ENCODE measurements at places on chromosomes 12 and 14.

- DNase-seq: no peak
Measured at GRCh38 chr12:107066691-107067090, 26.7 kb downstream of the CRY1 start.

DNA sequence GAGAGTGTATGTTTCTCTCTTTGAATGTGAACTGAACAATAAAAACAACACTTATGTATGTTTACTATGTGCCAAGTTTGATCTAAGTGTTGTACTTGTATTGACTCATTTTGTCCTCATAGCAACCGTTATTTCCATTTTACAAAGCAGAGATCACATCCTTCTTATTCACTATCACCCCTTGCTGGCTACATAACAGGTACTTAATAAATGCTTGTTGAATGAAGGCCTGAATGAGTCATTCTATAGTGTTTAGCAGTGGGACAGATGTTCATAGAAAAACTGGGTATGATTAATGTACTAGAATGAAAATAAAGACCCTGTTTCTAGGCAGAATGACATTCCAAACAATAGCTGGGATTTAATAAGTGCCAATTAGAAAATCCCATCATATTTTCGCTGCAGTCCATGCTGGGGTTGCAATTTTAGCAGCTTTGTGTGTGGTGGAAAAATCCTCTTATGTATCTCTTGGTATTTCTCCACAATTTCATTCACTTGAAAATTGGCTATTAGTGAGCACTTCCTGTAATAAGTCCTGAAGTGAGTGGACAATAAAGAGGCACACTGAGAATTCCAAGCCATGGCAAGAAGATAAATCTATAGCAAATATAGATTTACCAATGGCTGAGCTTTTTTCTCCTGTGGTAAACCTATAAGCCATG, 86.0 kb downstream of the FAR2 start:
- DNase-seq: no peak

GRCh38 chr14:101791919-101792572, 30.5 kb downstream of the PPP2R5C start:
- DNase-seq: peak; percentile 37

DNA sequence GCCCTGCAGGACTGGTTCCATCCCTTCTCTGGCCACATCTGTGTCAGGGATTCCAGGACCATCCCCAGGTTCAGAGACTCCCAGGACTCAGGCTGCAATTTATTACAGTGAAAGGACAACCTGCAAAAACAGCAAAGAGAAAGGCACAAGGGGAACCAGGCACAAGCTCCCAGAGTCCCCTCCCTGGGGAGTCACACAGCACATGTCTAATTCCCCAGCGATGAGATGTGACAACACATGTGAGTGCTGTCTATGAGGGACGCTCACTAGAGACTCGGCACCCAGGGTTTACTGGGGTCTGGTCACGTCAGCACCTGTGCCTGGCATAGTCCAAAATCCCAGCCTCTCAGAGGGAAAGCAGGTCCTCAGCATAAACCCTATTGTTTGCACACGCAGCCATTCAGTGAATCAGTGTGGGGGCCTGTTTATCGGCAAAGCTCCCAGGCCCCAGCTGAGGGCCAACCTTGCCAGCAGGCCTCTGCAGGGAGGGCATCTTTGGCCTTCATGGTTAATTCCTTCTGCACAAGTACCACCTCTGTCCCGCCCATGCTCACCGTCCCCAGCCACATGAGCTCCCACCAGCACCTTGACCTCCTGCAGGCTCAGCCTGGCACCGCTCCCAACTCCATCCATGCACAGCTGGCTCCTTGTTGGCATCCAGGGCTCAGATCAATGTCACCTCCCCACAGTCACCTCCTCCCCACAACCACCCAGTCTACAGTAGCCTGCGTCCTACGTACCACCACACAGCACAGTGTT, 198.9 kb upstream of the SFSWAP start:
- no peak for DNase-seq

DNA sequence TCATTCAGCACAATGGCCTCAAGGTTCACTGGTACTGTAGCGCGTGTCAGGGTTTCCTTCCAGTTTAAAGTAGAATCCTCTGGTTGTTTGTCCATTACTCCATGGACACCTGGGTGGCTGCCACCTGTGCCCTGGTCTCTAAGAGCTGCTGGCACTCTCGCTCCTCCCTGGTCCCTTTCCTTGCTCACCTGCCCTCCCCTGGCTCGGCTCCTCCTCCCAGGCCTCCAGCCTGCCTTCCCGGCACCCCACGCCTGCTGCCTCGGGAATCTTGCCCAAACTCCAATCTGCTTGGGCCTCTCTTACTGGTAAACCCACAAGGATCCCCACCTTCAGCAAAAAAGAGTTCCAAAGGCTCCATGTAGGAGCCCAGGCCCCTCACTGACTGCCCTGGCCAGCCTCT, 154.4 kb upstream of the DIO3 start:
- no peak for DNase-seq

DNA sequence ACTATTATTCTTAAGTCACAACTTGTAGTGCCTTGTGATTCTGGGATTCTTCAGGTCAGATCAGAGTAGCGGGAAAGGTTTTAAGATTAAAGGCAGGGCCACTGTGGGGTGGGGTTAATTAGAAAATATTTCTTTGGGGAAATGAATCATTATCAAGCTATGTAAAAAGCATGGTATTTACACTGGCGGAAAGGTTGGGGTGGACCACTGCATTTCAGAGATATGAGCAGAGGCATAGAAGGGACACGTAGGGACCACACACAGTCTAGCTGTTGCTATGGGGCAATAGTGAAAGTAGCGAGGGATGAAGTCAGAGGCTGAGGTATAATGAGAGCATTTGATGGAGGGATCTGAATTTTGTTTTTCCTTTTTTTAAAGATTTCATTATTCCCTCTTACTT, 31.7 kb upstream of the KCNH3 start:
- no peak for DNase-seq

DNA sequence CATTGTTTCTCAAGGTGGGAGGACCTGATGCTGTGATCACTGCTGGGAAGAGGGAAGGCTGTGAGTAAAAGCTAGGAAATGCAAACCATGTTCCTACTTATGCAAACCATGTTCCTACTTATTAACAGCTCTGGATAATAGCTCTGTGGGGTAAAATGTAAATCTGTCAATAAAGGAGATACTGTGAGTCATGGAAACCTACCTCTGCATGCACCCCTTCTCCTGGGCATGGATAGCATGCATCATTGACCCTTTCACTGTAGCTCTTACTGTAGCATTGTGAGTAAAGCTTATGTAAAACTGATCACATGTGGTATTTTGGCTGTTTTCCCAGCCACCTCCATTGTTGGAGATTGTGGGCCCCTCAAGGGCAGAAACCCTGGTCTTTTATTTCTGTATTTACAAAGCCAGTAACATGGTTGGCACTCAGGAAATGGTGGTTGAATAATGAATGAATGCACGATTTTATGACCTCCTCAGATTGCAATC, 253.7 kb downstream of the GRIN2B start:
- no peak for DNase-seq

GRCh38 chr14:62614122-62614521, 431.1 kb downstream of the KCNH5 start:
- no peak for DNase-seq

DNA sequence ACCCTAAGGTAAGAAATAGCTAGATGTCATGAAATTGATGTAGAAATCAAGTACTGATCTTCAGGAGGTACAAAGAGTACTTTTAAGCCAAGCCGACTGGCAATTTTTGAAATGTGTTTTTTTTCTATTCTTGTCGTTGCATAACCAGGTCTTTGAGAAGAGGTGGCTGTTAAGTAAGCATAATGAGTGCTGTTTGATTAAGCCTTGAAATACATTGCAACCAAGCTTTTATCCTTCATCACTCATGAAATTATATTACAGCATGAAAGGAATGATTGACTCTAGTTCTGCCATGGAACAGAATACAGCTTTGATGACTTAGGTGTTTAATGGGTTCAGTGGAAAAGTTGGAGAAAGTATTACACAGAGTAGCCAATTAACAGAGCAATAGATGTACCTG, 1720.2 kb upstream of the SEL1L start:
- no peak for DNase-seq

GRCh38 chr14:76237349-76237990, 85.7 kb downstream of the GPATCH2L start:
- no peak for DNase-seq

GRCh38 chr12:59570145-59570544, 25.7 kb upstream of the SLC16A7 start:
- DNase-seq: no peak

DNA sequence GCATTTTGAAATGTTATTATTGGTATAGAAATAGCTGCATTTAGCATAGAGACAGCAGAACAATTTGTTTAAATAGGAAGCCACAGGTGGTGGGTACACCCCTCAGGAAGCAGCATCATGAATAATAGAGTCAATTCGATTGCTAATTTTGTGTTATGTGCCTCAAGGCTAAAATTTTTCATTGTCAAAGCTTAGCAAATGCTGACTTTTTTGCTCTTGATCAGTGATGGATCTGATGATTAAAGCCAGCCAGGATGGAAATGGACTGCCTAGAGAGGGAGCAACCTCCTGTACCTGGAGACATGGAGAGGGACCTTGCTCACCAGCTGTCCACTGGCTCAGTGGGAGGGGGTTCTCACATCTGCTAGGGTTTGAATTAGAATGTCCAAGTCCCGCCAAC, 4.5 kb upstream of the KRT8 start:
- DNase-seq: no peak

DNA sequence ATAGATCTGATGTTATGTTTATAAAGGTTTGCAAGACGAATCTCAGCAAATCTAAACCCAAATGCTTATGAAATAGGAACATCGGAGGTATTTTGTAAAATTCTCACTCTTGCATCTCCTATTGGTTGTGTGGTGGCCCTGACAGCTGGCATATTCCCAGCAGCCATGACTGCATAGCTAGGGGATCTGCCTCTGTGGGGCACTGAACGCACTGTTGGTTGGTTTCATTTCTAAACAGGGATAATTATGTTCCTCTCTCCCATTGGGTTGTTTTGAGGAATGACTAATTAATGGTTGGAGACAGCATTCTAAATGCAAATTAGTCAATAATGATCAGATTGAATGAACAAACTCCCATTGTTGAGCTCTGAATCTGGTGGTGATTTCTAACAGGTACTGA, 2.7 kb upstream of the BEST3 start:
- DNase-seq: no peak

DNA sequence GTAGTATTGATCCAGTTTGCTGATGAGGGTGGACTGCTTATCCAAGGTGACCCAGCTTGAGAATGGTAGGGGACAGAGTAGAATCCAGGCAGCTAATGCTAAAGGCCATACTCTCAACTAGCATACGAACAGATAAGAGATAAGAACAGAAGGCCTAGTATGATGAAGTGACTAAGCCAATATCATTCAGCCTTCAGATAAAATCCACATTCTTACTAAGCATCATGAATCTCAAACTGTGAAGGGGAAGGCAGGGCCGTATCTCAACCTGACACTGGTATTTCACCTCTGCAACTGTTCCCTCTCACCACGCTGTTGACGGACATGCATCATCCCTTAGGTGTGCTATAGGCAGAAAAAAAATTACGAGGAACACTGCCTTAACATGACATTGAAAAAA, 8.1 kb upstream of the CKAP4 start:
- no peak for DNase-seq

DNA sequence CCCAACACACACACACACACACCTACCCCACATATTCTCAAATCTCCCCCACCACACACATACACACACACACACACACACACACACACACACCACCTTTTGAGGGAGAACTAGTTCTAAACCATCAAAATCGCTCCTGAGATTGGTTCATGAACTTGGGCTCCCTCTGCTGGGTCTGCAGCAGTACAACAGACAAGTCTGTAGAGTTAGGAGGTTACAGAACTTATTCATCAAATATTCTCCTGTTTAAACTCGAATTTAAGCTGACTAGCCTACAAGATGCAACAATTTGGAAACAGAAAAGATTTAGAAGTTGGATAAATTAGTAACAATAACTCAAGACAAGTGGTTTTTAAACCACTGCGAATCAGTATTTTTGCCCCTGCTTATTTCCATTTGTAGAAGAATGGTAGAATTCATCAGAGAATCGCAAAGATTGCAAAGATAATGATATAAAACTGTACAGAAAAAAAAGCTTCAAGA, 136.4 kb upstream of the USP15 start:
- peak; percentile 66 for DNase-seq

- no peak for DNase-seq
Measured at GRCh38 chr14:25118671-25119070, 68.7 kb upstream of the STXBP6 start.

DNA sequence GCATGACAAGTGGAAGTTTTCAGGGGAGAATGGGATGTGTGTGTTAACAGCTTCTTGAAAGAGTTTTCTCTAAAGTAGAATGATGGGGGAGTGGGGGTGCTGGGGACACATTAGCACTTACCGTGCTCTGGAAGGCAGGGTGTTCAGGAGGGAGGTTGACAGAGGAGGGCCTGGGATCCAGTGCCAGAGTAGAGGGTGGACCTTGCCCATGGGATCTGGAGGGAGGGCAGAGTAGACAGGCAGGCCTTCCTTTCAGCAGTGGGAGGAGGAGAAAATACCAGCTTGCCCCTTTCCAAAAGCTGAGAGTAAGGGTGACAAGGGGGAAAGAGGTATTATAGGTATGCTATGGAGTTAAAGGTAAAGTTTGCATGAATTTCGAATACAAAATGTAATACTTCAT, 40.1 kb downstream of the TRAF3 start:
- DNase-seq: no peak

- DNase-seq: no peak
Measured at GRCh38 chr12:130862161-130862560, 9.7 kb upstream of the RAN start.

DNA sequence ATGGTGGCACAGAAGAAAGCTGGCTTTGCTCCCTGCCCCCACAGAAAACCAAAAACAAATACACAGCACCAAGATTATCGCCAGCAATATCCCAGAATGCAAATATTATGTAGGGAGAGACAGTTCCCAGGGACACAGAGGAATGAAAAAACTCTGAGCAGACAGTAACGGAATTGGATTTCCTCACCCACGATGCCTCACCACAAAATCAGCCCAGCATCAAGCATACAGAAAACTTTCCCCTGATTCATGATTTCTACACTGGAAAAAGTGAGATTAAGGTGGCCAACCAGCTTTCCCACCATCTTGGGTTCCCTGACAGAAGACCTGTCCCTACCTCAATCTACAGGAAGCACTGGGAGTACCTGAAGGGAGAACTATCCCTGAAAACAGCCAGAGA, 36.6 kb downstream of the PARP11 start:
- DNase-seq: no peak

DNA sequence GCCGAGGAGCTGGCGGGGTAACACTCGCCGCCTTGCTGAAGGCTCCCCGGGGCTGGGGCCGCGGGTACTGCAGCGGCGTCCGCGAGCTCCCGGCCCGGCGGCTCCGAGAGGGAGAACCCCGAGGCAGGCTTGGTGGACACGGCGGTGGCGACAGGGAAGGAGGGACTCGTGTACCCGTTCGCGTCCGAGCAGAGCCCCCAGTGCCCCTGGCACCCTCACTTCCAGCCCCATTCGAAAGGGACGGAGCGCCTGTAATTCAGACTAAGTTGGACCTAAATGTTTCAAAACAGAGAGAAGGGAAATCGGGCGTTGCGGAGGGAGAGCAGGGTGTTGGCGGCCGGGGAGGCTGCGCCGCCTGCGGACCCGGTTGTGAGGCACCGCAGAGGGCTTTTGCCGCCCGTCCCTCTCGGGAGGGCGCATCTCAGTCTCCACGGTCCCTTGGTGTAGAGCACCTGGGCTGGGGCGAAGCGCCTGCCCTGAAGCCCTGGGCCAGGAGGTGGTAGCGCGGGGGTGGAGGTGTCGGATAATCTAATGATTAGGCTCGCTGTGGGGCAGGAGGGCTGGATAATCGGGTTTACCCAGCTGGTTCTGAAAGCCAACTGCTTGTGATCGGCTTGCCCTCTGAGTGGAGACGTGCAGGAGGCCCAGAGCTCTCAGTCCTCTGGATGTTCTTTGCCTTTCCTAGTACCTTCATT, 771 bp downstream of the DAAM1 start:
- no peak for DNase-seq

- DNase-seq: no peak
Measured at GRCh38 chr14:82905762-82906161, 1372.1 kb upstream of the SEL1L start.

Data from T47D (cell line).